ENCODE measurements at places on chromosomes 7 and 10.

DNA sequence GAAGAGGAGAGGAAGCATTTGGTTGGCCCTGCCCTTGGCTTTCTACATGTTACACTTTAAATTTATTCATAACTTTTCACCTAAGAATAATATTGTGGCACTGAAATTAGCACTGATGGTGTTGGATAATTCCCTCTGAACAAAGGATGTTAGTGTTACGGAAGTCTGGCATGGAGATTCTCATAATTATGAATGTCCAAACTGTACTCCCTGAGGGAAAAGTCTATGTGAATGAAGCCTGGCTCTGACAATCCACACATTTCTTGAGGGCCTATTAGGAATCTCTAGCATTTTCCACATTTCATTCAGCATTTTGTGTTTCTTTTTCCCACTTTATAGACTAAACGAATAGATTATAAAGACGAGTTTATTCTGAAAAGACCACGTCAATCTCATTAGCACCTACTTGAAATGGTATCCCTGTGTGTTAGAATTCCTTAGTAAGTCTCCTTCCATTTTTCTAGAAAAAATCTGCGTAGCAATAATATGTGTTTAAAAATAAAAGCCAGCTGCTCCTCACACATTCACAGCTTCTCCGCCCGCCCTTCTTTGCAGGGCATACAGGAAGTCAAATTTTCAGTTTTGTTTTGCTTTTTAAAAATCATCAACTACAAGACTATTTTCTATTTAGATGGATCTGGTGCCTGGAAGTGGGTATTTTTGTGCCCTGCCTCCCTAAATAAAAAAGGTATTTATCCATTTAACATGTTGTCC, 131.8 kb upstream of the PALS2 start:
- DNase-seq, result no peak

GRCh38 chr10:34240039-34240438, 575.1 kb downstream of the PARD3 start:
- no peak for DNase-seq

DNA sequence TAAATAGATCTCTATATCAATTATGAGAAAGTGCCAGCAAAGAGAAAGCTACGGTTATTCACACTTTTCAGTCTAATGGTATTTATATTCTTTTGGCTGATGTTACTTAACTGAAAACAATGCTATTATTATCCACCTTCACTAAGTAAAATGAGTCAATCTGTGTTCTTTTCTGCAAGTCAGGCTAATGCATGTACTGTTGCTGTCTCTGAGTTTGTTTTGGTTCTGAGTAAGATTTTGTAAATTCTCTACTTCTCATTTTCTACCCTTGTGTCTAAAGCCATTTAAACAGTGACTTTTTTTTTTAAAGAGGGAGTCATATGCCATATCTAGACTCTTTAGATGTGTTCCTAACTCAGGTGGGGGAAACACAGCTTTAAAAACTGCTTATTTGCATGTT, 7.5 kb downstream of the VWC2 start:
- DNase-seq, result no peak

DNA sequence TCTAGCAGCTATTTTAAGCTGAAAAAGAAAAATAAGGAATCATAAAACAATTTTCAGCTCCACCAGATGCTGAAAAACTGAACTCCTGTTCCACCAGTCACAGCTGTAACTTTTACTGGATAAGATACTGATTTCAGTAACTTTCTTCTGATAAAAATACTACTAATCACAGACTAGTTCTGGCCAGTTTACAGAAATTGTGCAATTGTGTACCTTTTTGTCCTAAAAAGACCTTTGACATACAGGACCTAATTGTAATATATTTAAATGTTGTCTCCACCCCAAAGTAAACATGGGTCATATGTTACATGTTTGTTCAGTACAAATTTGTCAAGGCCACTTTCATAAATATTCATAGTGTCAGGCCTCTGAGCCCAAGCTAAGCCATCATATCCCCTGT, 27.1 kb upstream of the PIP start:
- DNase-seq, result no peak

GRCh38 chr7:610141-610530, 90.5 kb upstream of the PDGFA start:
- no peak for DNase-seq

DNA sequence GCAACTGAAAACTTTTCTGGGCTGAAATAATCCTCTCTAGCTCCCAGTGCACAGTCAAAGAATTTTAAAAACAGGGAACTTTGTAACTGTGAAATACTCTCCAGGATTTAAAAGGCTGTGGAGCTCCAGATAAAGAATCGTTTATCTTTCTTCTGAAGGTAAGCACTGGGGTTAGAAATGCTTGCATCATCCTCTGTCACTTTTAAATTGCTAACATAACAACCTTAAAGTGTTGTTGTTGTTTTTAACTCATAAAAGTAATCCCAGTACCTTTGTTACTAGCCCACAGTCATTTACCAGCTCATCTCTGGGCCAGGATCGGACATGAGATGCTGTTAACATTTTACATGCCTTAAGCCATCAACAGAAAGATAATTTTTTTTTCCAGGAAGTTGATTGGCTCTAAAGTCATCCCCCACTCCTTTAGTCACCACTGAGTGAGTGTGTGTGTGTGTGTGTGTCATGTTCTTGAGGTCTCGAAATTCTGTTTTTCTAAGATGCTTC, at the start of gene SLC39A12:
SLC39A12 (plus strand) TSS at position 51 of the 504 bp plus-strand sequence. CDS start 1,359 bp downstream, outside the sequence.
- DNase-seq, result no peak

- DNase-seq, result no peak
These were observed 89.3 kb downstream of the MKI67 start for GRCh38 chr10:128036746-128037543.

- no peak for DNase-seq
These were observed 60.2 kb downstream of the DNAJB9 start for GRCh38 chr7:108629651-108630400.

DNA sequence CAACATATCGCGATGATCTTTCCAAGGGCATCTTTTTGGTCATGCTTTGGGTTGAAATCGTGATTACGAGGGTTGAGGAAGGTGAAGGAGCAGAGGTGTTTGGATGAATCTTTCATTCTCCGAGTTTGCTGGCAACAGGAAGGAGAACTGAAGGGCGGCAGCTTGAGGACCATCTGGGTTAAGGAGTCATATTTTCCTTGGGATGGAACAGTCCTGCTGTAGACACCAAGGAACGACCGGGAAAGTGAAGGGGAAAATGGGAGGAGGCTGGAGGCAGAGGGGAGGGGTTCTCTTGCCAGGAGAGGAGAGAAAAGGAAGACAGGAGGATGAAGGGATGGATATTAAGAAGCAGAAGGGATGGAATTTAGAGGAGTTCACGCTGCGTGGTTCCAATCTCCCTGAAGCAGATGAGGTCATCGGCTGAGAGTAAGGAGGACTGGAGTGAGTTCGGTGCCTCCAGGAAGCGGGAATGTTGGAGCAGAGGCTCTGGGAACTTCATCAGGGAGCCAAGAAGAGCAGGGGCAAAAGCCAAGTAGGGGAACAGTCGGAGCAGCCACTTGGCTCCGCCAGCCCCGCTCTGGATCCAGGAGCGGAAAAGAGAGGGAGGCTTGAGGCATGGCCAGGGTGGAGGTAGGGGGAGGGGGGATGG, 116.6 kb upstream of the GALNT17 start:
- no peak for DNase-seq

GRCh38 chr7:22295402-22296264, 61.3 kb downstream of the RAPGEF5 start:
- no peak for DNase-seq

DNA sequence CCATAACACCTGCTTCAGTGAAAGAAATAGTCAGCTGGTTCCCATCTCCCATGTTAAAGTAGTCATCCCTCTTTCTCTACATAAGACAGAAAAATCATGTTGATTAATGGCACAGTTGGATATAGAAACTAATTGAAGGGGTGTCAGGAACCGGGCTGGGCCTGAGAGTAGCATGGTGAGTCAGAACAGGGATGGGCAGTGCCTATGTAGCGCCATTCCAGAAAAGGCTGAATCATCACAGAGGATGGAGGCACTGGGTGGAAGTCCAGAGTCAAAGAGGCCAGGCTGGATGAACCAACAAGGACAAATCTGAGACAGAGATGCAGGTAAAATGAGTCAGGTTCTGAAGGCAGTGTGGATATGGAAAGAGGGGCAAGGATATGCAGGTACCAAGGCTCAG, 201.2 kb downstream of the LHFPL3 start:
- DNase-seq, result no peak

- peak; percentile 73 for DNase-seq
These were observed 505 bp downstream of the HNRNPA2B1 start for GRCh38 chr7:26200038-26200443.

GRCh38 chr10:36026081-36026480, 384.0 kb upstream of the FZD8 start:
- no peak for DNase-seq

DNA sequence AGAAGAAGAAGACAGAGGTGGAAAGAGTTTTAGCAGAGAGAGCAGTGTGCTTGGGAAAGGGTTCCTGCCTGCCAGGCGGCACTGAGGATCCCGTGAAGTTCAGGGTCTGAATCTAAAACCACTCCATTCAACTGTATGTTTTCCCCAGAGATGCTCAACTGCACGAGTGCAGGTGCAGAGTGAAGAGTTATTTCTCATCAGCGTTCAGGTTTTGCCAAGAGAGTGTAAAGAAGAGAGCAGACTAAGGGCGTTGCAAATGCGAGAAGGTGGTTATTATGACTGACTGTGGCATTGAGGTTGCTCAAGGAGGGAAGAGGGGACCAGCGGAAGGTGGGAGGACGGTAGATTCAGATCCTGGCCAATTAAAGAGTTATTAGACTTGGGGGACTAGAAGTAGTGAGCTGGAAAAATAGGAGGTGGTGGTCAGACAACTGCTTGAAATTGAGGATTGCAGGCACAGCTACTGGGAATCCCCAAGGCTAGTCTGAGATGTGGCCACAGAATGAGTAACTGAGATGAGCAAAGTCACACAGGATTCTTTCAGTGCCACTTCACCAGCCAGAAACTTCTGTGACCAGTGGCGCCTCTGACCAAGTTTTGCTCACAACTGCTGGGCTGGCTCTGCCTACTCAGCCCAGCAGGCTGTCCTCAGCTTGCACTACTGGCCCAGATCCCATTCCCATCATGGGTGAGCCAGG, 29.1 kb downstream of the STRA8 start:
- DNase-seq, result no peak

DNA sequence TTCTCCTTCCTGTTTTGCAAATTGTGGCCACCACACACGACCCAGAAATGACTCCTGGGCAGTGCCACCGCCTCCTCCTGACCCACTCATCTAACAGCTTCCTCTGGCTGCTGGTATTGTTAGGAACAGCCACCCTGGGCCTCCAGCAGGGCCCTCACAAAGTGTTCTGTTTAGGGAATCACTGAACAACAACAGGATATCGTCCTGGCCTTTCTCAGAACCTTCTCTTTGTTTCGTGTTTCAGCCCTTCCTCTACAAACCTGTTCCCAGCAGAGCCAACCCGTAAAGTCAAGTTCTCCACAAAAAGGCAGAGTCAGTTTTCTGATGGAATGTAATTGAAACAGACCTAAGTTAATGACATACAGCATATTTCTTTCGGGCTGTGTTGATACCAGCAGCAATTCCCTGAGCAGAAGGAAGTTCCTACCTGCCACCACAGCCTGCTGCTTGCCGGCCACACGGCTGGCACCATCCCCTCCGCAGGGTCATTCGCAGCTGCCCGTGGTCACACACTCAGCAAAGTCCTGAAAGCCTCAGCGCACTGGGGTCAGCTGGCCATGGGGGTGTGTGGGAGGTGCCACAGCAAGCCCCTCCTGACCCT, 91.7 kb upstream of the PITRM1 start:
- DNase-seq, result no peak

DNA sequence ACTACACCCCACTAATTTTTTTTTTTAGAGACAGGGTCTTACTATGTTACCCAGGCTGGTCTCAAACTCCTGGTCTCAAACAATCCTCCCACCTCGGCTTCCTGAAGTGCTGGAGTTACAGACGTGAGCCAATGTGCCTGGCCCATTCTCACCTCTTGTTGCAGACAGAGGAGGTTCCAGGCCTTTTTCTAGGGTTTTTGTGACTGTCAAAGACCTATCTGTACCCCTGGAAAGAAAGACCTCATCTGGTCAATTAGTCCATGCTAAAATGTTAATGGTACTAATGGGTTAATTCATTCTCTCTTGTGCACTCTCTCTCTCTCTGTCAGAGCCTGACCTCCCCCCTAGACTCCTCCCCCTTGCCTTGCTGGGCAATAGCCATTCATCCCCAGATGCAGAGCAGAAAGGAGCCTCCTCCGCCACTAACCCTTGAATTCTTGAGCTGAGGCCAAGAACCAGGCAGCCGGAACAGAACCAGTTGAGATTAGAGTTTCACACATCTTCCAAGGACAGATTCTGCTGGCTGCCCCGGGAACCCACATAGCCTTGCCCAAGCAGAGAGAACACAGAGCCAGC, 209.7 kb downstream of the SKIDA1 start:
- DNase-seq, result no peak

DNA sequence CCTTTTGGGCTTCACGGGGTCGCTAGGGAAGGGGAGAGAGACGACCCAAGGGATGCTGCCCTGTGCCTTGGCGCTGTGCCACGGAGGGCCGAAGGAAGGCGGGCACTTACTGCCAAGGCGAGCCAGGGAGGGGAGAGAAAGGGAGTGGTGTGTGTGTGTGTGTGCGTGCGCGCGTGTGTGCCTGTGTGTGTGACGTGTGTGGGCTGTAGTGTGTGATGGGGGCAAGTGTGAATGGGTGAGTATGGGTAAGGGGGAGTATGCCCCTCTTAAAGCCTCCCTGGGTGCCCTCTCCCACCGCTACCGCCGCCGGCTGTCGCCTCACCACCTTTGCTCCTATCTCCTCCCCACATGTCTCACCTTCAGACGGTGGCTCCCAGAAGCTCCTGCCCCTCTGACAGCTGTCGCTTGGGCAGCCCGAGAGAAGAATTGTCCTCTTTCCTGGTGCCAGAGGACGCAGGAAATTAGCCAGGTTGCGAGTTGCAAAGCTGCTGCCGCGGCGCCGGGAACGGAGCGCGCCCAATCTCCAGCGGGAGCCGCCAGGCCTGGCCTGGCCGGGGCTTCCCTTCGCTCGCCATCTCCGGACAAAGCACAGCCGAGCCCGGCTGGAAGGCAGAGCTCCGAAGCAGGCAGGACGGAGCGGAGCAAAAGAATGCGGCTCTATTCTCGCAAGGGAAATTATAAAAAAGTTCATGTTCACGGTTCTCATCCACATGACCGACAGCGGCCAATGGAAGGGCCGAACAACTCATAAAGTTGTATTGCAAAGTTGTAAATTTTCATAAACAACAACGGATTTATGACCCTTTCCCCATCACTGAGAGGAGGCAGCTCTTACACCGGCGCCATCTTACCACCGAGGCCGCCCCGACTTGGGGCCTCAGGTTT, at the start of gene HOXA3:
HOXA3 (minus strand) TSS at position 653 of the 885 bp plus-strand sequence. CDS start 41,943 bp downstream, outside the sequence.
- DNase-seq, result no peak

DNA sequence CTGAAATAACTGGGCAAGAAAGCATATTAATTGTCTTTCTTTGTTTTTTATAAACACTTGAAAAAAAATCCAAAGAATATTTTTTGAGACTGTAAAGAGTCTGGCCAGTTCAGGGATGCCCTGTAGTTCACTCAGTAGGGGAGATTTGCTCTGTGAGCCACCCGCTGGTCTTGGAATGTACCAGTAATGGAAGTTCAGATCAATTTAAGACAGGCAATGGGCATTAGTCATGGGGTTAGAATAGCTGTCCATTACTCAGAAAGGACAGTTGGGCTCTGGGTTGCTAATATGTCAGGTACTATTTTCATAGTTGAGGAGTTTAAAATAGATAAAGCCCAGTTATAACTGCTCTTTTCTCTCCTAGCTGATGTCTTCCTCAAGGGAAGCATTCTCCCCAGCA, 38.7 kb downstream of the A1CF start:
- no peak for DNase-seq
